ENCODE measurements at places on chromosomes 4 and X. TPM values are rescaled to one million over a fixed set of nuclear protein-coding genes. Genes with fewer than 3 reads are reported as not detected.

DNA sequence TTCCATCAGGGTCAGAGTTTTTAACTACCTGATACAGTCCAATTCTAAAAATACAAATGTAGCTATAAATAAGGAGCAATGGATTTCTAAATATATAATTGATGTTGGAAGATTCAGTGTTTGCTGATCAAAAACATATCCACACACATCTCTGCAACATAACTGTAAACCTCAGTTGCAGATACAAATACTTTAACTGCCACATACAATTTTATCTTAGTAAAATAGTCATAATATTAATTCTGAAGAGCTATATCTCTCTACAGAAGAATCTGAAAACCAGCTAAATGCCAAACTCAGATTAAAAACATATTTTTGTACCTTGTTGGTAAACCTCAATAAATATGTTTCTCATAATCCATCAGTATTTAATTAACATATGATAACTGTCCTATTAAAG is 674.3 kb upstream of the INTU start:
- no peak for DNase-seq

DNA sequence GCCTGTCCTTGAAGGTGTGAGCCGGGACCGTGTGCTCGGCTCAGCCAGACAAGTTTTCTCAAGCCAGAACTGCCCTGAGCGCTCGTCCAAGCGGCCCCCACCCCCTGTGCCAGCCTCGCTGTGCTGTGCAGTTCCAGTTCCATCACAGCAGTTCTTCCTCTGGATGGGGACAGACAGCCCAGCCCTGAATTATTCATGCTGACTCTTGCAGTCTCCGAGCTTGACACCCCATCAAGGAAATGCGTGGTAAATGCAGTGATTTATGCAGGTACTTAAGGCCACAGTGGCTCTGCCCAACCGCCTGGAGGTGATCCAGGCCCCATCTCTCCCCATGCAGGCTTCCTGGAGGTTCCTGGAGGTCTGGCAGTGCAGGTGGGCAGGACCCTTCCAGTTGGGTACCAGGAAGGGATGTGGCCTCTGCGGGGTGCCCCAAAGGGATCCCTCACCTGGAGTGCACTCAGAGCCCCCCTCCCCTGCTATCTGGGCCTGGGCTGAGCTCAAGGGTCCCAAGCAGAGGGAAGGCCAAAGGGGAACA is 44.8 kb upstream of the HMX1 start:
- DNase-seq: no peak

DNA sequence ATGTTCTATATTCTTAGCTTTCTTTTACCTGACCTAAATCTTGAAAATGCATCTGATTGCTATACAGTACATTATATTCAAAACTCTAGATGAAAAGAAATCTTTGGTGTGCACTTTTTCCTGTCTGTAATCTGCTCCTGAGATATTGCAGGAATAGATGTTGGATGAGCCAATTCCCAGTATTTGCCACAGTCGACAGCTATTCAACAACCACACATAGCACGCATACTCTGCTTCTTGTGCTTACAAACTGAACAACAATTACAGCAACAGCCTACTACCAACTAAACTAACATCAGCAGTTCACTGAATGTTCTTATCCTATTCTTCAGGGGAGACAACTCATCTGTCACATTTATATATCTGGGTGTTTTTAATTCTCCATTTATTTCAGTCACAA is 573.9 kb upstream of the GRID2 start:
- no peak for DNase-seq

SRPK3 gene
- 0.33 TPM for total RNA-seq

RRH gene
- total RNA-seq: 0.33 TPM

RNF175 gene
- total RNA-seq: 0.31 TPM

HSFX1 gene
- total RNA-seq: 0.94 TPM

DNA sequence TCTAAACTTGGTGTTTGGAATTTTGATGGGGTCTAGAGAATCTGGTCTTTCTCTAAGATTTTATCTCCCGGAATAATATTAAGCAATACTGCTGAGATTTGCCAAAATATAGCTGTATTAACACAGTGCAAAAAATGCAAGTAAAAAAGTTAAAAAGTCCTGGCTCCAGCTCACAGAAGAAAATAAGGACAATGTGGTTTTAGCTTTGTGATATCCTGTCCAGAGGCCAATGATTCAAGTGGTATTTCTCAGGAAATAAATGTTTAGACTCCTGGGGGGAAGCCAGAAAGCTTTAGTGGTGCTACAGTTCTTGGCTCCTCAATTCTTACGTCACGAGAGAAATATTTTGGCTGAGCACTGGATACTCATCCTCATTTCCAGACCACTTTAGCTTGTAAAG is 40.9 kb upstream of the IL13RA2 start:
- DNase-seq: peak; percentile 41

TRPC3 gene
- total RNA-seq: under 0.01 TPM

DNA sequence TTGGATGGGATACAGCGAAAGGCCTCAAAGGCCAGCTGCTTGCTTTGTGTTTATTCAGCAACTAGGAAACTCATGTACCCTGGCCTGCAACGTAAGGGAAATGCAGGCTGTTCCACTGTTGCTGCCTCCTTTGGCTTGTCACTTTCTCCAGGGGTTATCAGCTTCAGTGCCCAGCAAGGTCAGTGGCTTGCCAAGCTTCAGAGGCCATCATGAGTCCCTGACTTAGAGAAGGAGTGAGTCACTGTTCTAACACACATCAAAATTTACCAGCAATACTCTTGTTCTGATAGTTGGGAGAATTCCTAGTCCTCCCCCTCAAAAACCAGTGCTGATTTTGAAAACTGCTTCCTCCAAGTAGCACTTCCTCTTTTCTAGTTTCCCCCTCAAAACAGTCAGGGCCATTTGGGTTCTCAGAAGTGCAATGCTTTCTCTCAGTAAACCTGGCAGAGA is 250.8 kb downstream of the ARHGAP24 start:
- no peak for DNase-seq

DNA sequence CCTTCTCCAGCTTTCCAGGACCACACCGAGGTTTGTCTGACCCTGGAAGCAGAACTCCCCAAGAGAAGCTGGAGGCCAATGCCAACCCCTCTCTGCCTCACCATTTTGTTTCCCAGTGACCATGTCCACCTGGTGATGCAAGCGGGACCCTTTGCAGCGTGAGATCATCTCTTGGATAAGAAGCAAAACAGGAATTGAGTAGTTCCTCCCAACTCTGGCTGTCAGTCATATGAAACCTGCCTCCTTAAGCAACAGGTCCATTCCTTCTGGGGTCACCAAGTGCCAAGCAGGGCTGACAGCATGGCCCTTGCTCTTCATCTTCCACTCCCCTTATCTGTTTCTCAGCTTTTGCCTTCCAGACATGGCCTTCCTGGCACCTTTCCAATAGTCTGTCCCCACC is 41.3 kb upstream of the MTM1 start:
- no peak for DNase-seq

DNA sequence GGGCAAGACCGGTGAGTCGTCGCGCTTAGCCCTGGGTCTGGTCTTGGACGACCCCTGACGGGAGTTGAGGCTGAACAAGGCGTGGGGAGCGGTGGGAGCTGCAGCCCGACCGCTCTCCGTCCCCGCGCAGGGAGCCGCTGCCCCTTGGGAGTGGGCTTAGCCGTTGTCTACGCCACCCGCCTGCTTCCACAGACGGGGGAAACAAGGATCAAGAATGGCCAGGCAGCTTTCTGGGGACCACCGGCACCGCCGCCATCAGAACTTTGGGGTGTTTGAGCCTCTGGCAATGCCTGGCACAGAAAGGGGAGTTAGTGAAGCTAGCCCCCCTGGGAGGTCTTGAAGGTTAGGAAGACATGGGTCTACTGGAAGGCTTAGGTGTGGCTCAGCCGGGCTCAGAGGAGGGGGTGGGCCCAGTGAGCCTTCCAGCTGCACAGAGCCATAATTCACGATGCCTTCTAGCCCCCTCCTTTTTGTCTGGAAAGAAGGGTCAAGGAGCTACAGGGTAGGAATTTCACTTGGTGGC is 583 bp downstream of the RASL11B start:
- no peak for DNase-seq

DNA sequence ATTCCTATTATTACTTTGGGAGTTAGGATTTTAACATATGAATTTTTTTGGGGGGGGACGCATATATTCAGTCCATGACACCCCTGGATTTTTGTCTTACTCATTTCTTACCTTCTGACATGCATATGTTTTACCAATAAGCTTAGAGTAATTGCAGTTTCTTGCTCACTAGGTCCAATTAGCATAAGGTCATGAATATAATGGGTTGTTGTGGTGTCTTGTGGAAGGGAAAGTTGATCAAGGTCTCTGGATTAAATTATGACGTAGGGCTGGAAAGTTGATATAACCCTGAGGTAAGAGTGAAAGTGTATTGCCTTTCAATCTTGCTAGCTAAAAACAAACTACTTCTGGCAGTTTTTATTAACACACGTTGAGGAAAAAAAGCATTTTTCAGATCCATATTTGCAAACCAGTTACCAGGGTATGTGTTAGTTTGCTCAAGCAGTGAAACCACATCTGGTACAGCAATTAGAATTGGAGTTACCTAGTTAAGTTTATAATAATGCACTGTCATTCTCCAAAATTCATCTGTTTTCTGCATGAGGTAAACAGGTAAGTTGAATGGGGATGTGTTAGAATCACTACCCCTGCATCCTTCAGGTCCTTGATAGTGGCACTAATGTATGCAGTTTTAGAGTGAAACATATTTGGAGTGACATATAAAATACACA is 32.0 kb downstream of the STIM2 start:
- no peak for DNase-seq

GRCh38 chrX:142898164-142898563 is 127.6 kb upstream of the SPANXN4 start:
- DNase-seq: no peak

NXF2 gene
- not detected for total RNA-seq

Data from mammary epithelial cell (primary cell).